ENCODE measurements at places on chromosomes 11 and 22.

DNA sequence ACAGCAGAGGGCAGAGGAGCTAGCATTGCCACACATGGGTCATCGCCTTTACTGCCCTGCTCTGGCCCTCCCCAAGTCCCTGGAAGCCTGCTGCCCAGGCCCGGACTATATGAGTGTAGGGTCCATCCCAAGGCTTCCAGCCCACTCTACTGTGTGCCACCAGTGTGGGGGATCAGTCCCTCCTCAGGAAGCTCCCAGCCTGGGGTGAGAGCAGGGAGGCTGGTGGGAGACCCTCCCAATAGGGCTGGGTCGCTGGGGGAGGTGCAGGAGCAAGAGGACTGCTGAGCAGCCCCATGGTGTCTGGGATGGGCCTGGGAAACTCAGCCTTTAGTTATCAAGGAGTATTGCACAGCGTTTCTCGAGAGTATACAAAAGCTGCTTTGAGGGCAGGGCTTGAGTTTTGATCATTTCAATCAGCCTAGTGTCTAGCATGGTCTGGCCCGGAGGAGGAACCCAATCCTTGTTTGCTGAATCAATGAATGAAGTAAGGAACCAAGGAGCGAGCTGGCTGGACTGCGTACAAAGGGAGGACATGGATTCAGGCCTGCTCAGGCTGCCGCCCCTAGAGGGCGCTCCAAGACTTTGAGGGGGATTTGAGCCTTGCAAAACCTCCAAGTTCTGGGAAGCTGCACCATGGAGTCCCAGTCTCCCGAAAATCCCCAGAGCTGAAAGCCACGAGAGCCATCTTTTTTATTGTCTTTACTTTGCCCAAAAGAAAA, 89.0 kb upstream of the PARVA start:
- DNase-seq = no peak

DNA sequence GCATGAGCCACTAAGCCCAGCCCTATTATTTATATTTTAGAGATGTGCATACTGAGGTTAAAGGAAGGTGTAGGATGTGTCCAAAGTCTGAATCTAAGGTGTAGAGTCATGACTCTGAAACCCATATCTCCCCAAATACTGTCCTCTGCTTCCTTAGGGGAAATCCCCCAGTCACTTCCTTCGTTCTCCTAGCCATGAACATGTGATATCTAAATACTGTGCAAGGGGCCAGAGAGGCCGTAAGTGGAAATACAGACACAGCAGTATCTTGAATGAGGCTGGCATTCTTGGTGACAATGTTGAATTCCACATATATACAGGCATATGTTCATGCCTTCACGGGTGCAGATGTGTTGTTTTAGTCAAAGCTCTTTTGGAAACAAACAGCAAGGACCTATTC, 21.3 kb upstream of the PATZ1 start:
- no peak for DNase-seq

DNA sequence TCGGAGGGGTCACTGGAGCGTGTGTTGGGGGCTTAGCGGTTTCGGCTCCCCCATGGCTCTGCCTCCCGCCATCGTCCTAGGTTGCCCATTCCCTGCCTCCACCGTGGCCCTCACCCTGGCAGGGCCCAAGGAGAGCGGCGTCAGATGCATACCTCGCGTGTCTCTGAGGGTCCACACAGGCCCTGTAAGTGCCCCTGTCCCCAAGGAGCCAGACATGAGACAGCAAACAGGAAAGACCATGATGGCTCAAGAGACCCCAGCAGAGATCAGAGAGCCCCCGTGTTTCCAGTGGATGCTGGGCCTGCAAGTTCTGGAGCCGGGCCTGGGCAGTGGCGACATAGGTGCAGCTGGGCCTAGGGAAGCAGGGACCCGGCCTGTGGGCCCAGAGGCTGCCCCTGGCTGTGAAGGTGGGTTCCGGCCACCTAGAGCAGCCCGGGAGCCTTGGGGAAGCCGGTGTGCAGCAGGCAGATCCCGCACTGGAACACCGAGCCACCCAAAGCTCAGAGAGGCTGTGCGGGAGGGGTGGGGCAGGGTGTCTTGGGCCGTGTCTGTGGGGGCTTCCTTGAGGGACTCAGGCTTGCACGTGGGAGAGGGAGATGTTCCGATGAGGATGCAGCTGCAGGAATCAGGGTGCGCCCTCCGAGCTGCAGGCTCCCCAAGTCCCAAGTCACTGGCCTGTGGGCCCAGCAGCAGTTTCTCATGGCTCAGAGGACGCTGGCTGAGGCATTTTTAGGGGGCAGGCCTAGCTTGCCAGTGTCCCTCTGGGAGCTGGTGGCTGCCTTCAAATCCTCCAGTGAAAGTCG, 126.4 kb downstream of the KCNQ1OT1 start:
- DNase-seq = no peak

GRCh38 chr11:33545931-33546330, 154.7 kb downstream of the C11orf91 start:
- no peak for DNase-seq

GRCh38 chr11:1224111-1224490, 1.2 kb downstream of the MUC5B start:
- no peak for DNase-seq

All from cortex of kidney (tissue), 1 donor.